ENCODE measurements at places on chromosomes 7 and 10. TPM values are rescaled to one million over a fixed set of nuclear protein-coding genes. Genes with fewer than 3 reads are reported as not detected.

DNA sequence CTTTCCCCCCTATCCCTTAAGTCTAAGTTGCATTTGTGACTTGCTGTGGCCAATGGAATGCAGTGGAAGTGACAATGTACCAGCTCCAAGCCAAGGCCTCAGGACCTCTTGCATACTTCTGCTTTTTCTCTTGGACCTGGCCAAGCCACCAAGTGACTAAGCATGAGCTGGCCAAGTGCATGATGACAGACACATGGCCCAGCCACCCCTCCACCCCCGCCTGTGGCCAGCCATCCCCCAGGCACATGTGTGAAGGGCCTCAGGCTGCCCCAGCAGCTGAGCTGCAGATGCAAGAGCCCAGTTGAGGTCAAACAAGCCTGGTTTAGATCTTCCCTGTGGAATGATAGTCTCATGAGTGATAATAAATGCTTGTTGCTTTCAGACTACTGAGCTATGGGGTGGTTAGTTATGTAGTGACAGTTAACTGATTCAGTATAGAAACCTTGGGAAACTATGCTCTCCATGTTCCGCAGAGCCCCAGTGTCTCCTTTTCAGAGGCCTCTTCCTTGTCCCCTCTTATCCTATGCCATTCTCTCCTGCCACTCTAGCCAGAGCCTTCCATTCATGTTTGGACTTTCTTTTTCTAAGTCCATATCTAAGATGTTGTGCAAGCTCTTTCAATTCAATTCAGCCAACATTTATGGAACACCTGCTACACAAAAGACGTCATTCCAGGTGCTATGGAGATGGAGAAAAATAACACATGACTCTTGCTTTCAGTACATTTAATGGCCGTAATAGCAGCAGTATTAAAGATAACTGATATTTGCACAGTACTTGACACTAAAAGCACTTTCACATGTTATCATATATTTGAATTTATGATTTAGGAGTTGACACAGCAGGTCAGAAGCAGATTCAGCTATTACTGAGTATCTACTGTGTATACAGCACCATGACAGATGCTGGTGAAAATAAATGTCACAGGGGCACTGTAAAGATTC, 55.5 kb upstream of the LOXL4 start:
- DNase-seq = no peak

- DNase-seq = no peak
These were observed 795.5 kb downstream of the TNS3 start for GRCh38 chr7:46786221-46786954.

DNA sequence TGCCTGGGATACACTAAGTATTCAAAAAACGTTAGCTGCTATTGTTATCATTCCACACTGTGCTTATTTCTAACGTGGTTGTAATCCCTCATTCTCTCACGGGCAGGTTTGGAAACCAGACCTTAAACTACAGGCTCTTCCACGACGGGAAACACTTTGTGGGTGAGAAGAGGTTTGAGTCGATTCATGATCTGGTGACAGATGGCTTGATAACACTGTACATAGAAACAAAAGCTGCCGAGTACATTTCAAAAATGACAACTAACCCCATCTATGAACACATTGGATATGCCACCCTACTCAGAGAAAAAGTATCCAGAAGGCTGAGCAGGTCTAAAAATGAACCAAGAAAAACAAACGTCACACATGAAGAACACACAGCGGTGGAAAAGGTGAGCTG, 163.2 kb upstream of the PRR15 start:
- DNase-seq = no peak

DNA sequence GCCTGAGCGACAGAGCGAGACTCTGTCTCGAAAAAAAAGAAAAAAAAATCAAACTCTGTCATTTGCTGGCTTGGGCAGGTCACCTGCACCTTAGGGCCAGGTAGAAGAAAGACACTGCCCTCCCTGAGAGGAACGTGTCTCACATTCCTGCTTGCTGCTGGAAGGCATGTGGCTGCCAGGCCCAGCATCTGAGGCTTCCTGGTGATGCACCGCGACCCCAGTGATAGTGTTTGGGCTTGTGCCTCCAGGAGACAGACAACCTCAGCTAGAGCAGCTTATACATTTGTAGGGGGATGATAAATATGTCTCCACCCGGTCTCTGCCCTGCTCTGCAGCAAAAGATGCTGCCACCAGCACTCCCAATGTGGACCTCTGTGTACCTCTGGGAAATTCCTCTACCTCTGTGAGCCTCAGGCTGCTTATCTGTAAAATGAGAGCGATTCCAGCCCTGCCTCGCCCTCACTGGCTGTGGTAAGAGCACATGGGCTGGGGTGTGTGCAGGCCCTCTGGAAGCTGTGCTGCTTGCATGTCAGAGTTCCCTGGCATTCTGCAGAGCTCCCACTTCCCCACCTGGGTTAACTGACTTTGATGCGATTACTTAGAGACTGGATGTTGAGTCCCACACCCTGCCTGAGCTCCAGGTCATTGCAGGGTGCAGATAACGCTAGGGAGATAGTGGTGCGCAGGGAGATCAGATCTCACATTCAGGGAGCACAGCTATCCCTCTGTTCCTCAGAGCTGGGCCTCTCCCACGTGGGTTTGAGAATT, 19.9 kb downstream of the SLC29A3 start:
- DNase-seq = no peak

DNA sequence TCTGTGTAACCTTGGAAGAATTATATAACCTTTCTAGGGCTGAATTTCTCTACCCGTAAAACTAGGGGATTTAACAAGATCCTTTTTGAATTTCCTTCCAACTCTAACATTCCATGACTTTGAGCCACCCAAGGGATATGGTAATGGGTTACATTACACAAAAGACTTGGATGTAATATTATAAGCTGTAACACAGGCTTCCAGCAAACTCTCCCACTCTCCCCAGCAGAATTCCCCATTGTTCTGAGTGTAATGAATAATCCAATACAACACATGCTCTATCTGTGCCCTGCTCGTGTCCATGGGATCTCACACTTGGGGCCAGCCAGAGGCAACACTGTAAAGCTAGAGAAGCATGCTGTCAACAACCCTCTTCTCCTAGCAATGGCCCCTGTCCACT, 790.6 kb upstream of the AUTS2 start:
- no peak for DNase-seq

DNA sequence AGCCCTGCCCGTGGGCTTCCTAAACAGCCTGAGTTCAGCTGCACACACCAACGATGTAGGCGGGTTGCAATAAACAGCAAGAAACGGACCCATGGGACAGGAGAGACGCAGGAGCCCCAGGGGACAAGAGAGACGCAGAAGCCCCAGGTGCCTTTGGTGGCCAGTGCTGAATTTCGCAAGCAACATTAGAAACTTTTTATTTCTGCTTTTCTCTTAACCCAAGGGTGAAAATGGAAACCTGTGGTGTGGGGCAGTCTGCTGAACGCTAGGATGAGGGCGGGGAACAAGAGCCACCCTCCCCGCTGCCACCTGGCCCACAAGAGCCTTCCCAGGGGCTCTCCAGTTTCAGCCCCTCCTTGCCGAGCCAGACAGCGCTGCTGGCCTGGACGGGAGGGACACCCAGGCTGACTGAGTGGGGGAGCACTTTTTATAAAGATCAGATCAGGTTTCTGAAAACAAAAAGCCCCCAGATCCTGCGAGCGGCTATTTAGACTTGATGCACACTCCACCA, 20.0 kb upstream of the GPR146 start:
- no peak for DNase-seq

DNA sequence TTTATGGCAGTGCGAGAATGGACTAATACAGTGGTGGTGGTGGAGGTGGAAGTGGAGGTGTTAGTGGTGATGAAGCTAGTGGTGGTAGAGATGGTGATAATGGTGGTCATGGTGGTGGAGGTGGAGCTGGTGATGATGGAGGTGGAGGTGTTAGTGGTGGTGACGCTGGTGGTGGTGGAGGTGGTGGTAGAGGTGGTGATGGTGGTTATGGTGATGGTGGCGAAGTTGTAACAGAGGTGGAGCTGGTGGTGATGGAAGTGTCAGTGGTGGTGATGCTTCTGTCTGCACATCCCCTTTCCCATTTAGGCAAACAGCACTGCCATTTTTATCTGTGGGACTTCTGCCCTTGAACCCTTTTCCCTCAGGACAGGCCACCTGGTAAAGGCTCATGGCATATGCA, 7.4 kb upstream of the PTPRN2 start:
- DNase-seq = no peak

- DNase-seq = no peak
These were observed 769.3 kb downstream of the KCNMA1 start for GRCh38 chr10:76868098-76868977.

DNA sequence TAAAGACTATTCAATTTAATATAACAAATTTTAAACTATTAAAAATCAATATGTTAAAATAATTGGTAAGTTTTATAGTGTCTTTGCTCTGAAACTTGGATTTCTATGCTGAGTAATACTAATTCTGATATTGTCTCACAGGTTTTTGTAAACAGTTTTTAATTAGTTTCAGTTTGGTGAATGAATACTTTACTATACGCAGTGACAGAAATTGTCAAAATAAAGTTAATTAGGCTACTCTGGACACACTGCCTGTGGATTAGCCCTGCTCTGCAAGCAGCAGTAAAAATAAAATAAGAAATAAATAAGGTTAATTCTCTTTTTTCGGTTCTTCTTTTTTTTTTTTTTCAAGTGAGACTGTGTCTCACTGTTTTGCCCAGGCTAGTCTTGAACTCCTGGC, 105.3 kb downstream of the ANKRD61 start:
- no peak for DNase-seq

DNA sequence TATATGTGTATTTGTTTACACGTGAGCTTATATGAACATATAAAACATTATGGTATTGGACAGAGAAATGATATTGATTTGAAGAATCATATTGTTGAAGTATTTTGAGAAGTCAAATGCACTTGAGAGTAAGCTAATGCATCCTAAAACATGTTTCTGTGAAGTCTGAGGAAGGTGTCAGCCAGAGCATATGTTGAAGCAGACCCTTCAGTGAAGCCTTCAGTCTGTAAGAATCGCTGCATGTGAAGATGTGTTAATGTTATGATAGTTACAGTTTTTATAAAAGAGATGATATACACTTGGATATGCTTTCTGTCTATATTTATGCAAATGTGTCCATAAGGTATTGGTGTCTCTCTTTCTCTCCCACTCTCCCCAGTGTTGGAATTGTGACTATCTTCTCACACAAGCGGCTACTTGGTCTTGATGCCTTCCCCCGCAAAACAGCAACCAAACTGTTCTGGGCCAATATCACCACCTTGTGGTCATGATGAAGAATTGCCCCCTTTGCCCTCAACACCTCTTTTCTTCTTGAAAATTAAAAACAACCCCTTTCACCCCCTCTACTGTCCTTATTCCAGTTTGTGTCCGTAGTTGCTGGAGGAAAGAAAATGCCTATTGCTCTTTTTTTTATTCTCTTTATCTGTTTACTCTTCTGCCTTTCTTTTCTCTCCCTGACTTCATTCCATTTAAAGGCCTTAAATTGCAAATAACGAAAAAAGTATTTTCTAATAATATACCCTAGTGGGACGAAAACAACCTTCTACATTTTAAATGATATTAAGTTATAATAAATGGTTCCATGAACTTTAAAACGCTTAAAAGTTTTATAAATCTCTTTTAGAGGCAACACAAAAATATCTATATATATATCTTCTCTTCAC, 64.9 kb downstream of the IKZF1 start:
- DNase-seq = peak; percentile 77

GRCh38 chr7:139639563-139639962, 116.1 kb downstream of the CLEC2L start:
- DNase-seq = no peak

Gene HOXA3
- not detected for polyA plus RNA-seq

Gene TUBAL3
- polyA plus RNA-seq = not detected

Gene GPR37
- polyA plus RNA-seq = not detected

Gene SMKR1
- polyA plus RNA-seq = 7.9 TPM

Gene MARVELD1
- 0.22 TPM for polyA plus RNA-seq

Gene NPY4R2
- not detected for polyA plus RNA-seq
